ENCODE measurements at places on chromosomes 11 and 22.

- DNase-seq: no peak
These were observed 8.8 kb downstream of the BCL9L start for GRCh38 chr11:118916842-118917388.

- DNase-seq: no peak
These were observed 129.1 kb downstream of the APOL5 start for GRCh38 chr22:35846804-35847203.

DNA sequence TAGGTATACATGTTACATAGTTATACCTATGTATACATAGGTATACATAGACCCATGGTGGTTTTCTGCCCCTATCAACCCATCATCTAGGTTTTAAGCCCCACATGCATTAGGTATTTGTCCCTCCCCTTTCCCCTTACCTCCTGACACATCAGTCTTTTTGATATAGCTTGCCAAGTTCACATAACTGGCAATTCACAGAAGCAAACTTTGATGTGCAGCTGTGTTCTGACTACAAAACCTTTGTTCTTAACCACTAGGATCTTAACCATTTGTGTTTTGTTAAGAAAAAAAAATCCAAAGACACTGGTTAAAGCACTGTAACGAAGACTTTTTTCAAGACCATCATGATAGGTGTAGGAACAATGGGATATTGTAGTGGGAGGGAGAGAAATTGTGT lies 42.9 kb upstream of the SLC5A1 start:
- no peak for DNase-seq

GRCh38 chr11:129210831-129211181 lies 18.7 kb upstream of the ARHGAP32 start:
- DNase-seq: no peak

- peak; percentile 92 for DNase-seq
These were observed 80.3 kb downstream of the ETS1 start for GRCh38 chr11:128506999-128507611.

DNA sequence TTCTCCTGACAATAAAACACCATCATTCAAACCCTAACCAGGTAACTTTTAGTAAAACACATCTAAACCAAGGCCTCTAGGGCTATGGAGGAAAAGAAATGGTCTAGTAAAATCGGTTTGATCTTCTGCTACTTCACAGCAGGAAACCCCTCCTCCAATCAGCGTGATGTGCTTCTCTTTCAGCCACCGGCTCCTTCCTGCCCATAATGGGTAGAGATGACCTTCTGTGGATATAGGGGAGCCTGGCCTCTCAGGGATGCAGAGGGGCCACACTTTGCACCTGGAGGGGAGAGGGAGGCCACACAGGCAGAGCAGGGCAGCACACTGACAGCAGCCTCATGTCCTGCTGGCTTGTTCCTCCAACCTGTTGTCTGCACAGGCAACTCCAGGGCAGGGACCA lies 6.9 kb downstream of the EHD1 start:
- DNase-seq: no peak

DNA sequence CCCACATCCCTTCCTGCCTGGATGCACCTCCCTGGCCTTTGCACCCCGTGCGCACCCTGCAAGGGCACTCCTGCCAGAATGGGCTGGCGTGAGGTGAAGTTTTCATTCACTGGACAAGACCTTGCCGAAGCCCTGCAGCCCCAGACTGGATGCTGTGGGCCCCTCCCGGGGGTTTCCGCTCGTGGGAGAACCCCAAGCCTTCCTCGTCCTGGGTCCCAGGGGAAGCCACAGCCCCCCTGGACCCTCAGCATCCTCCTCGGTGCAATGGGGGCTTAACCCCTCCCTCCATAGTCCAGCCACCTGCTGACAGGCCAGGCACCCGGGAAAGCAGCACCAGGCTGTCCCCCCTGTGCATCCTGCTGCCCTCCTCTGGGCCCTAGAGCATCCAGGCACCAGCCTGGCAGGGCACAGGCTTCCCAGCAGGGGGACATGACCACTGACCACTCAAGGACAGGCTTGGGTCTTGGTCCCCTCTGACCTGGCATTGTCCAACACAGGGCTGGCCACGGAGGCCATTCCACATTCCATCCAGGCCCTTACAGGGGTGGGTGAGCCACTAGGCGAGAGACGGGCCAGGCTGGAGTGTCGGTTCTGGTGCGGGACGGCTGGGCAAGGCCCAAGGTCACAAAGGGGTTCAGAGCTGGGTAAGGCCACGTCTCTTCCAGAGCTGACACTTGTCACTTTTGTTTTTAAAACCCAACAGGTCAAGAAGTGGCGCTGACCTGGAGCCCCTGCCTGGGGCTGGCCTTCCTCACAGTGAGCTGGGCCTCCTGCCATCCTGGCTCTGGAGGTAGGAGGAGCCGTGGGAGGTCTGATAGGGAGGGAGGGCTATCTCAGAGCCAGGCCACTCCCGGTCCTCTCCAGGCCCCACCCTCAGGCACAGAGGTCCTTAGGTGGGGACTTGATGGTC lies 41.5 kb upstream of the PPARA start:
- DNase-seq: peak; percentile 79

DNA sequence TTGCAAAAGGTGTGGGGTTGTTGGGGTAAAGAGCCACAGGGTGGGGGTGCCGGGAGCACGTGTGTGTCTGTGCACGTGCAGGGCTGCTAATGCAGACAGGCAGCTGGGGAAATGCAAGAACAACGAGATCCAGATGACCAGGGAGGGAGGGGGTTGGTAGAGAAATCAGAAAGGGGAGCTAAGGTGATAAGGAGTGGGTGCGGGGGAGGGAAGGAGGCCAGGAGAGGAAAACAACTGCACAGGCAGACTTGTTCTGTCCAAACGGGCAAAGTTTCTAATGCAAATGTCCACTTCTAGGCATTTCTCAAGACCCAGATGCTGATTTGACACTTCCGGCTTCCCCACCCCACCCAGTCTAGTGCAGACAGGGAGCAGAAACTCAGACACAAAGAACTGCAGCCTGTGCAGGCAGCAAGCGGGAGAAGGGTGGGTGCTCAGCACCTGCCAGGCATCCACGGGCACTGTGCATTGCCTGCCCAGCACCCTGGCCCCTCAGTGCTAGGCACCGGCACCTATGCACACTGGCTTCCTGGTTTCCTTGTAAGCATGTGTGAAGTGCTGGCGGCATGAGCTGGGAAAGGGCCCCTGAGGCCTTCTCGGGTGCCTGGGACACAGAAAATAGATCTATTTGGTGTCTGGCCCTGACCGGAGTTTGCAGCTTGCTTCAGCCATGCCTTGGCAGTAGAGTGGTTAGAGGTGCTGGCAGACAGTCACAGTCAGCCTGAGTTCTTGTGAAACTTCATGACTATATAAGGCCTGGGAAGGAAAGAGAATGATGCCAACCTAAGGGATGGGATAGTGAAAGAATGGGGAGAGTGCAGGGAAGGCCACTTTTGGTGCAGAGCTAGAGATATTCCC lies 220.1 kb upstream of the SORL1-AS1 start:
- DNase-seq: peak; percentile 41

DNA sequence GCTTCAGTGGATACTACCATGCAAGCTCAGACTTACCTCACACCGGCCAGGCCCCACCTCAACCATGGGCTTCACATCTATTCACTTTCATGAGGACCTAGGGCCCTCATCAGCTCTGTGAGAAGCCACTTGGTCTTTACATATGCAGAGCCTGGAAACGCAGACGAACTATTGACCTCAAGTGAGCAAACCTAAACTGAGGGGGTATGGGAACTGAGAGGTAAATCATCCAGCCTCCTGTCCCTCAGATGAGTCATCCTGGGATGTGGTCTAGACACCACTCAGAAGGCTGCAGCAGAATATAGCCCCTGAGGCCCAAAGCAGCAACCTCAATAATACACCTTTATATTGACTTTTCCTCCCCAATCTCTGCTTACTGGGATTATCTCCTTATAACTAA lies 578.0 kb downstream of the INSC start:
- no peak for DNase-seq

- no peak for DNase-seq
These were observed 33.3 kb downstream of the RBFOX2 start for GRCh38 chr22:35995348-35995747.

- peak; percentile 64 for DNase-seq
These were observed 2.9 kb downstream of the APOC3 start for GRCh38 chr11:116832350-116833290.

DNA sequence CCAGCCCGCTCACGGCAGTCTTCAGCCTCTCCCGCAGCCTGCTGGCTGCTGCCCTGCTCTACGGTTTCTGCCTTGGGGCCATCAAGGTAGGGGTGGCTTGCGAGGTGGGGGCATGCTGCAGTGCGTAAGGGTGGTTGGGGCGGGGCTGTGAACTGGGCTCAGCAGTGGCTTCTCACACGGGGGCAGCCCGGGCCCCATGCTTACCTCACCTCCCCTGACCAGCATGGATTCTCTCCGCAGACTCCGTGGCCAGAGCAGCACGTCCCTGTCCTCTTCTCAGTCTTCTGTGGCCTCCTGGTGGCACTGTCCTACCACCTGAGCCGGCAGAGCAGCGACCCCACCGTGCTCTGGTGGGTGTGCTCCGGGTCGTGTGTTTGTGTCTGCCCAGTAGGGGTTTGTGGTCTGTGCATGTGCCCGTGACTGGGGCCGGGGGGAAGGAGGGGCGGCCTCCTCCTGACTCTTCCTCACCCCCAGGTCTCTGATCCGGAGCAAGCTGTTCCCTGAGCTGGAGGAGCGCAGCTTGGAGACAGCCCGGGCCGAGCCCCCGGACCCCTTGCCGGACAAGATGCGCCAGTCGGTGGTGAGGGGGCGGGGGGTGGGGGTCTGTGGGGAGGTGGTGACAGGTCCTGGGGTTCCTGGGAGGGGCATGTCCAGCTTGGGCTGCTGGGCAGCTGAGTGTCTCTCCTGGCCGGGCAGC lies 9.5 kb downstream of the PCNX3 start:
- DNase-seq: no peak

- DNase-seq: no peak
These were observed 14.0 kb downstream of the UFD1 start for GRCh38 chr22:19464975-19465374.

GRCh38 chr22:24003887-24004286 lies 1.4 kb downstream of the GSTT4 start:
- peak; percentile 7 for DNase-seq

DNA sequence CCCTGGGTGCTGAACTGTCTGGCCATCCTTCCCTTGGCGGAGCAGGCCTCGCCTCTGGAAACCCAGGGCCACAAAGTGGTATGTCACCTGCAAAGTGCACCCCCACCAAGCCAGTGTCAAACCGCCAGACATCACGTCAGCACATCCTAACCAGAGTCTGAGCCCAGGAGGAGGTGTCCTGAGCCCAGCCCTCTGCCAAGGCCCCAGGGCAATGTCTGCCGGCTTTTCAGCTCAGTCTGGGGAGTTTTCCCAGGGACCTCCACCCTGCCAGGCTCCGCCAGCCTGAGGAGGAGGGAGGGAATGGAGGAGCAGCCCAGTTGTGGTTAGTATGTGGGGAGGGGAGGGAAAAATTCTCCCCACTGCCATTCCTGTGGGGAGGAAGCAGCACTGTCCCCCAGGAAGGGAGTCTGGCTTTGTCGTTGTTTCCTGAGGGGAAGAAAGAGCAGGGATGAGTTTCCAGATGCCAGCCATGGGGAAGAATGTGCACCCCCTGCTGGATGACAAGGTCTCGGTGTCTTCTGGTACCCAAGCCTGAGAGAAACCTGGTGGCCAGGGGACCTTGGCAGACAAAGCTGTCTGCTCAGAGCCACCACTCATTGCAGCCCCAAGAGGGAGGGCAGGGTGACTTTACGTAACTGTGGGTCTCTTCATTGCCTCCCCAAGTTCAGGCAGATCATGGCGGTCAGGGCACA lies 81.4 kb upstream of the CD82 start:
- no peak for DNase-seq

DNA sequence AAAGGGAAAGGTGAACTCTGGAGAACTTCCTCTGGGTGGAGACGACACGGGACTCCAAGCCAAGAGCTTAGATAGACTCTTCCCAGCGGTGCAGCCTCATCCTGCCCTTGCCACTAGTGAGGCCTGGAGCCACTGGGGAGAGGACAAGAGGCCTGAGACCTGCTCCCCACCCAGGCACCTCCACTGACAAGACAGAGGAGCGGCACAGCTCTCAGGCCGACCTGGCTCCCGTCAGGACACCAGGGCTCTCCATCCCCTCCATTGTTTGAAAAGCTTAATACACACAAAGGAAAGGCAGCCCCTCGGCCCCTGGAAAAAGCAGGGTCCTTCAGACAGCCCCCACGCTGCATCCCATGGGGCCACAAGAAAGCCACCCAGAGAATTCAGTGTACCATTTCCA lies 29.6 kb downstream of the POLDIP3 start:
- no peak for DNase-seq

- DNase-seq: peak; percentile 37
These were observed 46.8 kb downstream of the PKNOX2 start for GRCh38 chr11:125211191-125211947.
